Pulmonary artery endothelial cell (primary cell): ENCODE measurements at places on chromosomes 16 and 17. TPM values are rescaled to one million over a fixed set of nuclear protein-coding genes. Genes with fewer than 3 reads are reported as not detected.

- DNase-seq: no peak
These were observed 17.0 kb downstream of the FLOT2 start for GRCh38 chr17:28880572-28880945.

ACE gene
- total RNA-seq: 30.6 and 38.3 TPM in 2 replicates

VPS9D1 gene
- 5.9 and 7.1 TPM in 2 replicates for total RNA-seq

DNA sequence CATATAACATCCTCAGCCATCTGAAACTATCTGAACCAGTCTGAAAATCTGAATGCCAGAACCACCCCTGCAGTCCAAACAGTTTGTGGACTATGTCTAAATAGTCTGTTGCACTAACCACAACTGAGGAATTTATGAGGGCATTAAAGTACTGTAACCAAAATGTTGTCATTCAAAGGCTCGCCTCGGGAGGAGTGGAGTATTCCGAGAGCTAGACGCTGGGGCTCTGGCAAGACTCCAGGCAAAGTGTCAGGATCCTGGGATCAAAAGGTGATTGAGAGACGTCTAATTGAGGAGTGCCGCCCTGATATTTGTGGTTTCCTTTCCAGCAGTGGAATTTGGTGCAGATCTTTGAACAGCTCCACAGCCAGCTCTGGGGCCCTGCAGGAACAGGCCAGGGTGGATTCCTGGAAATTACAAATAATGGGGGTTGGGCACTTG, 142.9 kb upstream of the MYOCD start:
- DNase-seq: no peak

GRCh38 chr17:12631076-12631475, 34.6 kb upstream of the MYOCD start:
- DNase-seq: no peak

ELMO3 gene
- 0.53 and 1.4 TPM in 2 replicates for total RNA-seq

CPHXL2 gene
- total RNA-seq: not detected in 2 replicates

- DNase-seq: no peak
These were observed 17.0 kb downstream of the SOST start for GRCh38 chr17:43741636-43742035.

ASPHD1 gene
- total RNA-seq: 0.63 and 1.3 TPM in 2 replicates
